ENCODE measurements at places on chromosomes 3 and 15. TPM values are rescaled to one million over a fixed set of nuclear protein-coding genes. Genes with fewer than 3 reads are reported as not detected.

PARP15 gene
- total RNA-seq = 0.26 TPM

LRRC31 gene
- total RNA-seq = not detected

FRMD5 gene
- 4.3 TPM for total RNA-seq

TNFAIP8L3 gene
- 10.7 TPM for total RNA-seq

C2CD4A gene
- total RNA-seq = not detected

EPHB3 gene
- total RNA-seq = 3.9 TPM

SCN11A gene
- total RNA-seq = under 0.01 TPM

CCDC9B gene
- total RNA-seq = 38.0 TPM

C3orf33 gene
- 3.6 TPM for total RNA-seq

OXTR gene
- 3.6 TPM for total RNA-seq

CHAC1 gene
- total RNA-seq = 33.1 TPM

AMT gene
- total RNA-seq = 2.6 TPM

ALDH1A2 gene
- total RNA-seq = 7.7 TPM

RCCD1 gene
- 14.2 TPM for total RNA-seq

EFHB gene
- 1.0 TPM for total RNA-seq

GNAT1 gene
- not detected for total RNA-seq

ACTC1 gene
- 0.33 TPM for total RNA-seq

TM4SF4 gene
- 0.26 TPM for total RNA-seq

KNG1 gene
- not detected for total RNA-seq

SLC28A1 gene
- not detected for total RNA-seq

PAQR5 gene
- 9.8 TPM for total RNA-seq

Data from fibroblast of lung (primary cell).